ENCODE measurements at places on chromosomes 12 and 14.

- peaks cover 8% of the 10 kb centered on the region for H3K4me1 ChIP-seq
- H3K36me3 ChIP-seq = no peaks in the 10 kb centered on the region
- no peak overlapping the region for H3K27ac ChIP-seq
- H3K27me3 ChIP-seq = no peaks in the 10 kb centered on the region
- H3K4me3 ChIP-seq = no peak overlapping the region
- no peak for DNase-seq
These were observed 243.6 kb downstream of the CHST11 start for GRCh38 chr12:104700324-104700723.

- H3K4me1 ChIP-seq = no peaks in the 10 kb centered on the region
- no peak overlapping the region for H3K27ac ChIP-seq
- DNase-seq = no peak
- H3K36me3 ChIP-seq = no peaks in the 10 kb centered on the region
- H3K4me3 ChIP-seq = no peak overlapping the region
- H3K27me3 ChIP-seq = no peaks in the 10 kb centered on the region
These were observed 5.9 kb downstream of the CCDC198 start for GRCh38 chr14:57487771-57488170.

DNA sequence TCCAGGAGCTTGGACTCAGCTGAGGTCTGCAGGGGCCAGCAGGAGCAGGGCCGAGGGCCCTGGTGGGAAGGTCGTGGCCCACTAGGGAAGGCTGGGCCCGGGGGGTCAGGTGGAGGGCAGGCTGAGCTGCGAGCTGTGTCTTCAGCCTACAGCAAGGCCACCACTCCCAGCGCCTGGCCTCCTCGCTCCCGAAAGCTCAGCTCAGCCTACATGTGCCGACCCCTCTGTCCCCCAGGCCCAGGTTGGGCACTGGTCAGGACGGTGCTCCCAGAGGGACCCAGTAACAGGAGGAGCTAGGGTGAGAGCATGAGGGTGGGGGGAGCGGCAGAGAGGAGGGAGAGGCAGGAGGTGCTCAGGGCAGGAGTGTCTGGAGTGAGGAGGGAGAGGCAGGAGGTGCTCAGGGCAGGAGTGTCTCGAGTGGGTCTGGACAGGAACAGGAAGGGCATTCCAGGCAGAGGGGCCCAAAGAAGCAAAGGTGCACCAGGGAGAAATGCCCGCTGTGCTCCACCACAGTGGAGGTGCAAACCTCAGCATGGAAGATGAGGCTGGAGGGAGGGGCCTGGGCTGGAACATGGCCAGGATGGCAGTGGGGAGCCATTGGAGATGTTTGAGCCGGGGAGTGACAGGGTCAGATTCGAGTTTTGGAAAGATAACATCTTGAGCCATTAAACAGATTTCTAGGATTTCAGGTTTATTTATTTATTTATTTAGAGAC is 29.1 kb upstream of the GPR132 start:
- H3K27ac ChIP-seq = no peak overlapping the region
- no peaks in the 10 kb centered on the region for H3K36me3 ChIP-seq
- no peak overlapping the region for H3K4me3 ChIP-seq
- no peak for DNase-seq
- H3K4me1 ChIP-seq = peaks cover 24% of the 10 kb centered on the region

DNA sequence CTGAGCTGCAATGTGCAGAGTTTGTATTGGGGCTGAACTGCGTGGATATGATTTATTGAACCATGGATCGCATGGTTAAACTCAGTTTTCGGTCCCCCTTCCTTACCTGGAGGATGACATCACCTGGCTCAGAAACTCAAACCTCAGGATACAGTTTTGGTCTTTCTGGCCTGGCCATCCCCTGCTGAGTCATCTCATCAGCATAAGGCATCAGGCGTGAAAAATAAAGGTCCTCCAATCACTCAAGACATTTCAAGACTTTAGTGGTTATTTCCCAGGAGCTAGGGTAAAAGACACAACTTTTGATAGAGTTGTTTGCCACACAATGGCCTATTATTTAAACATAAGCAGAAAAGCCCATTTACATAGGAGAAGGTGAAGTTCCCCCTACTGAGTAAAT is 631.1 kb upstream of the TMEM132C start:
- no peak overlapping the region for H3K4me3 ChIP-seq
- DNase-seq = no peak
- no peaks in the 10 kb centered on the region for H3K27me3 ChIP-seq
- H3K27ac ChIP-seq = no peak overlapping the region
- no peaks in the 10 kb centered on the region for H3K4me1 ChIP-seq
- H3K36me3 ChIP-seq = no peaks in the 10 kb centered on the region

- no peaks in the 10 kb centered on the region for H3K27me3 ChIP-seq
- no peak overlapping the region for H3K27ac ChIP-seq
- H3K4me3 ChIP-seq = no peak overlapping the region
- H3K36me3 ChIP-seq = no peaks in the 10 kb centered on the region
These were observed 35.3 kb upstream of the STRAP start for GRCh38 chr12:15846887-15847286.

DNA sequence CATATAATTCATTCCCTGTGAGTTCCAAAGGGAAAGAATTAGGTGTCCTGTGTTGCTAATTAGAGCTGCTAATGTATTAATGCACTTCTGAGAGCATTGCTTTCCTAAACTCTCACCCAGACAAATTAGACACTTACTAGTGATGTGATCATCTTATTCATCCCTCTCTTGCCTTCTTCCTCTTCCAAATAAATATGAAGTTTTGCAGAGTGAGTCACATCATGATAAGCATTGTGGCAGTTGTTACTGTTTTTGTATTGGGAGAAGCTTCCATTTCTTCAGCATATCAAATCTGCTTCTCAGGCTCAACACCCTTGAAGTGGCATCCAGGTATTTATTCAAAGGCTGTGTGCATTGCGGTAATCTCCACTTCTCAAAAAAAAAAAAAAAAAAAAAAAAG is 37.3 kb upstream of the E2F7 start:
- no peaks in the 10 kb centered on the region for H3K27me3 ChIP-seq
- H3K27ac ChIP-seq = no peak overlapping the region
- peak; percentile 22 for DNase-seq
- H3K4me3 ChIP-seq = no peak overlapping the region
- H3K4me1 ChIP-seq = no peaks in the 10 kb centered on the region
- no peaks in the 10 kb centered on the region for H3K36me3 ChIP-seq

- no peak overlapping the region for H3K4me3 ChIP-seq
- H3K4me1 ChIP-seq = peaks cover 37% of the 10 kb centered on the region
- H3K27ac ChIP-seq = peak overlapping the region; percentile 12
- no peaks in the 10 kb centered on the region for H3K27me3 ChIP-seq
These were observed 49.1 kb downstream of the NCOR2 start for GRCh38 chr12:124518051-124518932.

- no peaks in the 10 kb centered on the region for H3K27me3 ChIP-seq
- no peaks in the 10 kb centered on the region for H3K36me3 ChIP-seq
- no peak for DNase-seq
- H3K4me3 ChIP-seq = no peak overlapping the region
- H3K27ac ChIP-seq = no peak overlapping the region
These were observed 587.5 kb downstream of the SOX5 start for GRCh38 chr12:23361971-23362370.

DNA sequence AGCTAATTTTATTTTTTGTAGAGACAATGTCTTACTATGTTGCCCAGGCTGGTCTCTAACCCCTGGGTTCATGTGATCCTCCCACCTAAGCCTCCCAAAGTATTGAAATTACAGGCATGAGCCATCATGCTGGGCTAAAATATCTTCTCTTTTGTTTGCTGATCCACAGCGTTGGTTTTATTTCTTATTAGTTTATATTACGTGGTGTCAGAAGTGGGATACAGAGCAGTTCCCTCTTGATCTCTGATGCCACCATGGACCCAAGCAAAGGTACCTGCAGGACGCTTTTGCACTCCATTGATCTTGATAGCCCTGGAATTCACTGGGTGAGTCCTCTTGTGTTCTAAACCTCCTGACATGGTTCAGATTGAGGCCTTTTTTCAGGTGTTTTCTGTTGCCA is 43.8 kb upstream of the RESF1 start:
- no peak overlapping the region for H3K27ac ChIP-seq
- no peaks in the 10 kb centered on the region for H3K36me3 ChIP-seq
- H3K4me3 ChIP-seq = no peak overlapping the region
- no peak for DNase-seq
- H3K27me3 ChIP-seq = no peaks in the 10 kb centered on the region

Data from trophoblast cell (in vitro differentiated cells and primary cell).